ENCODE measurements at places on chromosomes 5 and 9.

- no peak for DNase-seq
Measured at GRCh38 chr5:16589658-16590057, 27.1 kb downstream of the RETREG1 start.

DNA sequence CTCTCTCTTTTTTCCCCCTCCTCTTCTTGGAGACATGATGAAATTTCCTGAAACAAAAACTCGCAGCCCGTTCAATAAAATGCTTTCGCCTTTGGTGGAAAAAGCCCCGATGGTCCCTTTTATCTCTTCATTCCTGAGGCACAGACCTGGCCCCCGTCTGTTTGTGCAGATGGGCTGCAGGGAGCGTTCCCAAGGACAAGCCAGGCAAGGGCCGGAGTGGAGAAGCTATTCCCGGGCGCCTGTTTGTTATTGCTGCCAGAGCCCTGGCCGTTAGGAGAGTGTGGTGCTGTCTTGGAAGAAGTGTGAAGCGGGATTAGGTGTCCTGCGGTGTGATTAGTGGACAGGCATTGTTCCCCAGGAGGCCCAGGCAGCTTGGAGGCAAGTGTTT is 71.9 kb downstream of the SMIM23 start:
- DNase-seq: peak; percentile 32

DNA sequence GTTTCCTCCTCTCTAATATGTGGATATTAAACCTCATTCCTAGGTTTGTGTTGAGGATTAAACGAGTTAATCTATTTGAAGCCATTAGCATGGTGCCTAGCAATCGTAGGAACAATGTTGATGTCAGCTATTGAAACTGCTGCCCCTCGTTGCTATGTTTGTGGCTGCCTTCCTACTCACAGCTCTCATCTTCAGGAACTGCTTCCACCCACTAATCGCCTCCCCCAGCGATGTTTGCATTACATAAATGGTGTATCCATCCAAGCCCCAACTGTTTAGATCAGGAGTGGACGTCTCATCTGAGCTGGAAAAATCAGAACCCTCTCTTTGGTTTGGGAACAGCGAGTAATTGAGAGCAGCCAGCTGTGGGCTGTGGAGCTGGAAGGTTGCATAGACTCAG is 416.6 kb downstream of the ARHGEF28 start:
- no peak for DNase-seq

DNA sequence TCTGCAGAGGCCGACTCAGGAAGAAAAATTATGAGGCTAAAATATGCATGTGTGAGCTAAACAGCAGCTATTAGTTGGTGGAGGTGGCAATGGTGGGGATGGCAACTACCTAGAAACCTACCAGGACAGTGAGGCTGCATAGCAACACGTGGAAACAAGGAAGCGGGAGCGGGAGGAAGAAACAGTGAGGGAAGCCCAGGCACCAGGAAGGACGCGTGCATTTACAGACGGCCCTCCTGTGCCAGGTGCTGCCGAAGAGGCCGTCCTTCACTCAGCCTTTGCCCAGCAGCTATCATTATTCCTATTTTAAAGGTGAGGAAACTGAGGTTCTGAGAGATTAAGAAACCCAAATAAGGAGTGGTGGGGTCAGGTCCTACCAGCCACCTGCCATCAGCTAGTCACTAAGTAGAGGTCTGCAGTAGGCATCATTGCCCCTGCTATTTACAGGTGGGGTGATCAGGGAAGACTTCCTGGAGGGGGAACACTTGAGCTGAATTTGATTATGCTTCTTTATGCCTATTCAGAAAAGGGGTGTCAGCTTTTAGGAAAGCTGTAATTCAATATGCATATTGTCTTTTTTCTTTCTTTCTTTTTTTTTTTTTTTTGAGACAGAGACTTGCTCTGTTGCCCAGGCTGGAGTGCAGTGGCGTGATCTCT is 125.3 kb downstream of the CRB2 start:
- DNase-seq: no peak

DNA sequence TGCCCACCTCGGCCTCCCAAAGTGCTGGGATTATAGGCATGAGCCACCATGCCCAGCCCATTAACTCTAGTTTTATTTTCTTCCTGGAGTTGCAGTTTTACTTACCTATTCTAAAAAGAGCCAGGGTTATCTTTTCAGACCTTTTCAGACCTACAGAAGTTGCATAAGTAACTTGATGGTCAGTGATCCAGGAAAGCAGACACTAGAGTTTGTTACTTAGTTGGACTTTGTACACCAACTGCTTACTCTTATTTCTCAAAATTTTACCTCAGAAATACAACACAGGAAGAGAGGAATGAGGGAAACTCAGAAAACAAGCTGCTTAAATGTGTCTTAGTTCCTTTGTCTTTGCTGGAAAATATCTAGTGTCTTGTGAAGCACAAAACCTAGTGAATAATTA is 25.4 kb downstream of the RAD23B start:
- DNase-seq: no peak

DNA sequence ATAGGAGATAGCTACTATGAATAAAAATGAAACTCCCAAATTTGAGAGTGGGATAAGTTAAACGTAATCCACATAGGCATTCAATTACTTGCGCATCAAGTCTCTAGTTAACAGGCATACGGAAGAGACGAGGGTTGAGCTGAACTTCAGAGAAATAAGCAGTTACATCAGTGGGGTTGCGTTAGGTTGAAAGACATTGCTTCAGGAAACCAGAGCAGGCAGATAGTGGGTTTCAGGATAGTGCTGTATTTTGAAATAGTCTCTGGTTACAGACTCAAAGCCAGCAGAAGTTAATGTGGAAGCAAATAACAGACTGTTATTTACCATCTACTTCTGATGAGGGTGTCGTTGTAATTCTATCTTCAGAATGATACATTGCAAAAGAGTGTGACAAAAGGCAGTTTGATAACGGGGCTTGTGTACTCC is 533.4 kb downstream of the PDE4D start:
- DNase-seq: no peak

GRCh38 chr5:73135429-73136054 is 15.2 kb downstream of the TMEM171 start:
- DNase-seq: peak; percentile 27

- DNase-seq: no peak
Measured at GRCh38 chr9:7443541-7443940, 356.0 kb downstream of the DMAC1 start.

DNA sequence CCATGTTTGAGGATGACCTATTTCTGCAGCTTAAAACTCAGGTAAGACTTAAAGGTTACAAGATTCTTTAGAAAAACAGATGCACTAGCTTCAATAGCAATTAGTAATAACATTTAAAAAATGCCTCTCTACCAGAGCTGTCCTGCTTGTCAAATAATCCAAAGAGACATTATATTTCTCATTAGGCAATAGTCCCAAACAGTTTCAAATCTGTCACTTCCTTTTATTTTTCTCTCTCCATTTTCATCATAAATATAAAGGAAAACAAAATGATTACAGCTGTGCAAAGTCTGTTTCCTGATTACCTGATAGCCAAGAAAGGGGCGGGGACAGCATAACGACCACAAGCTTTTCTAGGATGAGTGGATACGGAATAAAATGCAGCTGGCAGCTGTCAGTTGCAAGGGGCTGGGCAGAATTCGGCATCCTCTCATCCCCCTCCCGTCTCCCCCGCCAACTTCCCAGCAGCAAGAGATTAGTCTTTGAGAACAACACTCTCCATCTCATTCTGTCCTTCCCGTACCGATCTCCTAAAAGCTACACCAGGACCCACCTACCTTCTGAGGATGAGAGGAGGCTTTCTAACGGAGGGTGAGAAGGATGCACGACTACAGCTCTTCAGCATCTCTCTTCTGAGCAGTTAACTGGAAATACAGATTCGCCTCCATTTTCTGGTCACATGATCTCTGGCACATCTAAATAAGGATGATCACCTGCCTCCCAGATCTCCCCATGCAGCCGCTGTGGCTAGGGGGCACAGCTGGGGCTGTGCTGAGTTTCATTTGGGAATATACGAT is 72.5 kb upstream of the PCA3 start:
- peak; percentile 10 for DNase-seq

DNA sequence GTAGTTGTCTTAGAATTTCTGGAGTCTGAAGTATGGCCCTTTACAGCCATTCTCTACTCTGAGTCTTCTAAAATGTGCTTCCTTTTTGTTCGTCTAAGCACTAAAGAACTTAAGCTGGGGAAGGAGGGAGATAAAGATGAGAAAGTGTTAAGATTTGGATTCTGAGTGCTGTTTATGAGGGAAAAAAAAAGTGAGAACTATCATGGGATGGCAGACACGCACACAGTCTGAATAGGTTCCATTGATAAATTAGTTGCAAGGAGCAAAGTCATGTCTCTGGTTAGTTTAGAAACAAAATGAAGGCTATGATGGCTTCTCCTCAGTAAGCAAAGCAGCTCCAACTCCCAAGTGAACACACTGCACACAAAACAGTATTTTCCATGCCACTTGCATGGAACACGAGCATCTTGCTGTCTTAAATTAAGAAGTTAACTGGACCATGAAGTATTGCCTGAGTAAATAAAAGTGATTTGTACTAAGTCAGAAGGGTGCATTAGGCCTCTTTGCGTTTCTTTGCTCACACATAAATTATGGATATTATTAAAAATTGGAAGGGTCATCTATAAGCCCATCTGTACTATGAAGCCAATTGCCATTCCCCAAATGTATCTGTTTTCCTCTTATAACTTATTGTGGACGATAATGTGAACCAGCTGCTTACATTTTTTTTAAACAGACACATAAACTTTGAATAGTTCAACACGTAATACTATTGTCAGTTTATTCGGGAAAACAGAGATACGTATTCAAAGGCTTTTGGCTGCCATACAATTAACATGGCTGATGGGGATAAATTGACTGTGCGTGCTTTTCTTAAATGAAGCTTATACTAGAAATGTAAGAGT is 199.3 kb downstream of the SGCD start:
- no peak for DNase-seq

GRCh38 chr9:114120192-114121014 is 21.3 kb upstream of the KIF12 start:
- no peak for DNase-seq

- no peak for DNase-seq
Measured at GRCh38 chr9:91001146-91001611, 199.6 kb downstream of the SYK start.

GRCh38 chr9:79233542-79233941 is 338.2 kb upstream of the TLE4 start:
- DNase-seq: no peak

GRCh38 chr5:72834924-72835323 is 18.5 kb downstream of the TNPO1 start:
- DNase-seq: no peak

DNA sequence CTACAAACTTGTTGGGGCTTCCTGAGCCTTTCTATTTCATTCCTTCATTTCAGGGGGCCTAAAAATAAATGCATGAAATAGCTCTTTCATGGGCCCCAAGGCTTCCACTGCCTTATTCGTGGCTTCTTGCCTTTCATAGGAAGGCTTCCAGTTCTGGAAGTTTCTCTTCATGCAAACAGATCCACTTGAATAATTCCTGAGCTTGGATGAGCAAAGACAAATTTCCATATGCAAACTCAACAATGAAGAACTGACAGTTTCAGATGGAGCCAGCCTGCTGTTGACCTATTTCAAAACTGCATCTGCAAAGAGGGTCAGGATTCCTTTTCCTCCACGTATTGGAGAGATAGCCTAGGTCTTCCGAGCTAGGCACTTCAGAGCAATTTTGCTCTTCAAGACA is 142.1 kb downstream of the MLLT3 start:
- DNase-seq: no peak

- DNase-seq: no peak
Measured at GRCh38 chr5:82244151-82244550, 34.0 kb downstream of the RPS23 start.

DNA sequence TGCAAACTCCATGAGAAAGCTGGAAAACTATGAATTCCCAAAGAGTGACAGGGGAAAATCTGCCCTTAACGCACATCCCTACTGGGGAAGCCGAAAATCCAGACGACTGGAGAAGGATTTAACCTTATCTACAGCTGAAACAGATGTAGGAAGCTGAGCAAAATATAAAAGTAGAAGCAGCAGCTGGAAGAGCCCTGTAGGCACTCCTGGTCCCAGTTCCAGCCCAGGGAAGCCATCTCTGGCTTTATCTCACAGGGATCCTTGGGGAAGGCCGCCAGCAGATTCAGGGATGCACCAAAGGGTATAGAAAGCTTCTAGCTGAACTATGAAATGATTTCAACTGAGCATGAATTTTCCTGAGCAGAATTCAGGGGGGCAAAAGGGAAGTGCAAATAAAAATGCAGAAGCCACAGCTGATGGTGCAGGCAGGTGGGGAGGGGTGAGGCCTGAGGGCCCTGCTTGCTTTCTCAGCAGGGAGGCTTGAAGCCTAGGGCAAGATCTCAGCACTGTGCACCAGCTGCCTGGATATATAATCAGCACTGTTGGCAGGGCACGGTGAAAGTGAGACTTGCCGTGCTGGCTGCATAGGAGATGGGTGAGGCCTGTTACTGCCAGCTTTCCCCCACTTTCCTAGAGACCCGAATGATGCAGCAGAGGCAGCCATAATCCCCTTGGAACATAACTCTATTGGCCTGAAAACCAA is 2019.5 kb upstream of the NUDT12 start:
- no peak for DNase-seq

GRCh38 chr9:99513441-99514112 is 291.5 kb downstream of the SEC61B start:
- no peak for DNase-seq

DNA sequence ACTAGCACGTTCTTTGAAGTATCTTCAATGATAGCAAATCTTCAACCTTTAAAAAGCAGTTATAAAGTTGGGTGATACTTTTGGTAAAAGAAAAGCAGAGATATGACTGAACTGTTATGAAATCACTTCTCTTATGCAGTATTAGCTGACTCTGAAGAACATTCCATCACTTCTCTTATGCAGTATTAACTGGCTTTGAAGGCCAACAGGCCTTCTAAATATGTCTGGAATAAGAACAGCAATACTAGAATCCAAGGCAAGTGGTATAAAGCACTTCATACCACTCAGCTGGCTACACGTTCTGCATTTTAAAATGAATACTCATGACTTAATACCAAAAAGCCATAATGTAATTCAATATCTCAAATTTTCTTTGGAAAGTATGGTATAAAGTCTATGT is 17.3 kb downstream of the SKIC3 start:
- no peak for DNase-seq

DNA sequence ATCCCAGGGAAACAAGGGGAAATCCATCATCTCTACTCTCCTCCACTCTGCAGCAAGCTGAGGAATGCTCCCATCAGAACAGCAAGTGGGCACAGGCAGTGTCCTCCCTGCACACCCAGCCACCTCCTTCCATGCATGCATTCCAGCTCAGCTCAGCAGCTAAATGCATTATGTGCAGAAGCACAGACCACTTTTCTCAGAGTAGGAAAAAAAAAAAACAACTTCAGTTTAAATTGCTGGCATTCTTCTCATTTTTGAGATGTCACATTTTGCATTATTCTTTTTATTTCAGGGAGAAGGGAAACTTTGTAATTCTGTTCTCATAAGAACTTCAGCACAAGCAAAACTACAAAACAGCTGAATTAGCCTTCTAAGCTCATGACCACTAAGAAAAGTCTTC is 312.2 kb downstream of the SEMA5A start:
- no peak for DNase-seq

DNA sequence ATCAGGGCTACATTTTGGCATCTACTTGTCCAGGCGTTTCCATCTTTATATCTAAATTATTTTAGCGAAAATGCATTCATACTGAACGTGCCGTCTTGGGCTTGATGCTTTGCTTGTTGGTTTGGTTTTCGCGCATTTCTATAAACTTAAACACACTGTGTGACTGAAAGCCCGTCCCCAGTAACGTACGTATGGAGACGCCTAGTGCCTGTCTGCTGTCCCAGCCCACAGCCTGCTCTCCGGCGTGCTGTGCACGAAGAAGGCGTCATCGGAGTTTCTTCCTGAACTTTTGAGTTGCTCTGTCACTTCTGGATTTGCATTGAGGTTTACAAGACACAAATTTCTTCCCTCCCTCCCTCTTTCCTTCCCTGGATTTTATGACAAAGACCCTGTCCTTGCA is 40.6 kb upstream of the IRX4 start:
- no peak for DNase-seq

Data from nephron progenitor cell (in vitro differentiated cells).